Fibroblast of skin of right biceps (primary cell): ENCODE measurements at places on chromosomes 11 and 22.

DNA sequence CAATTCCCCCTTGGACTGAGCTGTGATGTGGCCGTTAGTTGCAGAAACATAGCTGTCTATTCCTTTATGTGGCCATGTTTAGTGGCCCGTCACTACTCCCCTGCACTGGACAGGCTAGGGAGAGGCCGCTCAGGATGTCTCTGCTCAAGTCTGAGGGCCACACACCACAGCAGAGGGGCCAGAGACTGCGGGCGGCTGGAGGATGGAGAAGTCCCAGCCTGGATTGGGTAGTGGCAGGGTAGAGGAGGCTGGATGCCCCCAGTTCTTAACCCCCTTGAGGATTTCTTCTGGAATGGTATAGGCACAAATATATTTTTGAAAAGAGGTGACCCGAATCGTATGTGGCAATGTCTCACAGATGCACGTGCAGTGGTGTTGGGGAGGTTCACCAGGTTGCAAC, 116.4 kb upstream of the B3GAT1 start:
- no peak for DNase-seq

DNA sequence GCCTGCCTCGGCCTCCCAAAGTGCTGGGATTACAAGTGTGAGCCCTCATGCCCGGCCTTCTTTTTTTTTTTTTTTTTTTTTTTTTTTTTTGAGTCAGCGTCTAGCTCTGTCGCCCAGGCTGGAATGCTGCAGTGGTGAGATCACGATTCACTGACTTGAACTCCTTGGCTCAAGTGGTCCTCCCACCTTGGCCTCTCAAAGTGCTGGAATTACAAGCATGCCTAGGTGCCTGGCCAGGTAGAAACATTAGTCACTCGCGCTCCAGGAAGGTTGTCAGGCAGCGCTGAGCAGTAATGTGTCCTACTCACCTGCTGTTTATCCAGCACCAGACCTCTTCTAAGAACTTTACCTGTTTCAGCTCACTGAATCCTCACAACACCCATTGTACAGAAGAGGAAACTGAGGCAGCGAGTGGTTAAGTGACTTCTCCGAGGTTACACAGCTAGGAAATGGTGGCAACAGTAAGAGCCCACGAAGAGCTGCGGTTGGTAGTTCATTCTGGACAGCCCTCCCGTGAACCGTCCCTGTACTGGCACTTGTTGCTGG, 496 bp upstream of the CST6 start:
- DNase-seq = peak; percentile 63

GRCh38 chr11:123484448-123484847, 54.4 kb downstream of the GRAMD1B start:
- no peak for DNase-seq

- peak; percentile 74 for DNase-seq
Measured at GRCh38 chr11:123197711-123198110, 2.7 kb upstream of the CLMP start.

DNA sequence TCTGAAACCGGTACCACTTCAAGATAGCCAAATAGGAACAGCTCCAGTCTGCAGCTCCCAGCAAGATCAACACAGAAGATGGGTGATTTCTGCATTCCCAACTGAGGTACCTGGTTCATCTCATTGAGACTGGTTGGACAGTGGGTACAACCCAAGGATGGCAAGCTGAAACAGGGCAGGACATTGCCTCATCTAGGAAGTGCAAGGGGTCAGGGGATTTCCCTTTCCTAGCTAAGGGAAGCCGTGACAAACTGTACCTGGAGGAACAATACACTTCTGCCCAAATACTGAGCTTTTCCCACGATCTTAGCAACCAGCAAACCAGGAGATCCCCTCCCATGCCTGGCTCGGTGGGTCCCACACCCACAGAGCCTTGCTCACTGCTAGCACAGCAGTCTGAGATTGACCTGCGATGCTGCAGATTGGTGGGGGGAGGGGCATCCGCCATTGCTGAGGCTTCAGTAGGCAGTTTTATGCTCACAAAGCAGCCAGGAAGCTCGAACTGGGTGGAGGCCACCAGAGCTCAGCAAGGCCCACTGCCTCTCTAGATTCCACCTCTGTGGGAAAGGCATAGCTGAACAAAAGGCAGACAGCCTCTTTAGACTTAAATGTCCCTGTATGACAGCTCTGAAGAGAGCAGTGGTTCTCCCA, 59.9 kb upstream of the C11orf58 start:
- DNase-seq = no peak

DNA sequence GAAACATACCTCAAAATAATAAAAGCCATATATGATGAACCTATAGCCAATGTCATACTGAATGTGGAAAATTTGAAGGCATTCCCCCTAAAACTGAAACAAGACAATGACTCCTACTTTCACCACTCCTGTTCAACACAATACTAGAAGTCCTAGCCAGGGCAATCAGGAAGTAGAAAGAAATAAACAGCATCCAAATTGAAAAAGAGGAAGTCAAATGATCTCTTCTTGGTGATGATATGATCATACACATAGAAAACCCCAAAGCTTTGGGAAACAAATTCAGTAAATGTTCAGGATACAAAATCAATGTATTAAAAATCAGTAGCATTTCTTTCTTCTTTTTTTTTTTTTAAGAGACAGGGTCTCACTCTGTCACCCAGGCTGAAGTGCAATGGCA, 109.9 kb downstream of the DLG2 start:
- DNase-seq = no peak

- DNase-seq = no peak
Measured at GRCh38 chr11:79006854-79007253, 432.2 kb upstream of the NARS2 start.

- DNase-seq = peak; percentile 12
Measured at GRCh38 chr11:11807811-11808782, 33.7 kb upstream of the USP47 start.

GRCh38 chr22:39731881-39732555, 161.5 kb downstream of the CACNA1I start:
- DNase-seq = no peak

DNA sequence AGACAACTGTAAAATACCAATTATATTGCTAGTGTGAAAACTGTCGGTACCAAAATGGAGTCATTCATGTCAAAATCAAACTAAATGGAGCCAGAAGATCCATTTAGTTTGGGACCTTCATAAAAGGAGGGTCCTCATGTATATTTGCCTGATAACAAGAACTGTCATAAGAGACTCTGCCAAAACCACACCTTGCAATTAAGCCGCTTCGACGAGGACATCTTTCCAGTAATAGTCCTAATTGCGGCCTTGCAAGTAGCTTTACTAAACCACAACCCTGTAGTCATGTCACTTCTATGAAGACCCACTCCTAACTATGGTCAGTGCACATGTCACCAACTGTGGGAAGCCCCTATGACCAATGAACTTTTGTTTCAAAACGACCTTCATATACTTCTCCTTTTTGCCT, 9.4 kb downstream of the UBQLN3 start:
- no peak for DNase-seq

GRCh38 chr22:20186183-20186870, 35.5 kb upstream of the CCDC188 start:
- peak; percentile 3 for DNase-seq

DNA sequence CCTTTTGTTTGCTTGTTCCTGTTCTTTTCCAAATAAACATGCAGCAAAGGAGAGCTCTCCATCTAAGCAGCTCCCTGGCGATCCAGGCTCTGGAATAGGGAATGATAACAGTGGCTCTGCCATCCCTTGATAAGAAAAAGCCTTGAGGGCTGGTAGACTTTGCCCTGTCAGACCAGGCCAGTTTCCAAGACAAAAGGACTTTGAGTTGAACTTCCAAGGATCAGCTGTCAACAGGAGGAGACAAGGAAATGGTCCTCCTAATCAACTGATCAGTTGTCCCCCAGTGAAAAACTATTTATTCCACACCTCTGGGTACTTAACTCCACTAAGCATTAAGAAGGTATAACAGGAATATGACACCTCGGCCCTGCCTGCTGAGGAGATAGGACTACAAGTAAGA, 127.8 kb downstream of the PARVA start:
- no peak for DNase-seq

GRCh38 chr11:117900121-117900648, 23.7 kb upstream of the FXYD6 start:
- DNase-seq = no peak

DNA sequence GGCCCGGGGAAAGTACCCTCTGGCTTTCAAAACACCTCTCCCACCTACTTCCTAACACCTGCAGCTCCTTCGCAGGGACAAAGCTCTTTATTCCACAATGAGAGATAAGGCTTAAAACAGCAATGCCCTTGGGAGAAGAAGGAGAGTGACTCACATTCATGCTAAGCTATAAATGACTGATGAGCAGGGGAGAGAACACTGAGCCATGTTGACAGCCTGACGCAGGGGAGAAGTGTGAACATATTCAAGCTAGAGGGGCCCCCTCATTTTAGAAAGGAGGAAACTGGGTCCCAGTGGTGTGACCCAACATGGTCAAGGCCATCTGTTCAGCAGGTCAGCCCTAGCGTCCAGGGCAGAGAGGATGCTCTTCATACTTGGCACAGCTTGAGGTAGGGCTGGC, 171.8 kb downstream of the DSCAML1 start:
- no peak for DNase-seq

GRCh38 chr11:36261094-36261493, 28.1 kb downstream of the COMMD9 start:
- no peak for DNase-seq

GRCh38 chr22:47563406-47564157, 801.1 kb downstream of the TBC1D22A start:
- DNase-seq = no peak

DNA sequence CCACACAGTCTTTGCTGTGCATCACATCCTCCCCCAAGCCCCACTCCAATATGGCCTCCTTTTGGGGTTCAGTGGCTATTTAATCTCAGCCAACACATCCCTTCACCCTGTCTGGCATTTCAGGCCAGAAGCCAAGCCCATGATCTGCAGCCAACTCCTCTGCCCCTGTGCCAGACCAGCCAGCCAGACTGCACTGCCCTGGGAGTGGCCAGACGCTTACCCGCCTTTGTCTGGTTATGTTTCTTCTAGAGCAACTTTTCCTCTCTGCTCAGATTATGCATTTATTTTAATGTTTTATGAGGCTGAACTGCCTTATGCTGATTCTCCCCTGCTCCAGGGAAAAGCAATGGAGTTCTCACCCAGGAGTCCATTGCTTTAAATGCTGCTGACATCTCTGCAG, 206.7 kb upstream of the TBCEL start:
- no peak for DNase-seq

- DNase-seq = no peak
Measured at GRCh38 chr11:71491940-71492339, 35.1 kb upstream of the KRTAP5-7 start.

DNA sequence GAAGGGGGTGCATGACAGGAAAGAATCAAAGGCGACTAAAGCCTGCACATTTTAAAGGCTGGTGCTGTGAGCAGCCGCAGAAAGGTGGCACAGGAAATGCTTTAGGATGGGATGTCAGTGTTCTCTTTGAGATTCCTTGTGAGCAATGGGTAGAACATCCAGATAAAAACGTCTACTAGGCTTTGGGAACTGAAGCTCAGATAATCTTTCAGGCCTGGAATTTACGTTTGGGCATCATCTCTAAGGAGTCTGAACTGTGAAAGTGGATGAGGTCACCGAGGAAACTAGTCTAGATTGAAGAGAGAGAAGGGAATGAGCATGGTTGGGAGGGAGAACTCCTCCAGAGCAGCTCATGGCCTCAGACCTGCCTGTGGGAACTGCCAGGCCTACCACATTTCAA, 65.7 kb downstream of the FLI1 start:
- peak; percentile 91 for DNase-seq

- DNase-seq = no peak
Measured at GRCh38 chr11:115251126-115251525, 253.1 kb downstream of the CADM1 start.

- peak; percentile 77 for DNase-seq
Measured at GRCh38 chr11:58616594-58616993, 5.9 kb upstream of the CNTF start.

DNA sequence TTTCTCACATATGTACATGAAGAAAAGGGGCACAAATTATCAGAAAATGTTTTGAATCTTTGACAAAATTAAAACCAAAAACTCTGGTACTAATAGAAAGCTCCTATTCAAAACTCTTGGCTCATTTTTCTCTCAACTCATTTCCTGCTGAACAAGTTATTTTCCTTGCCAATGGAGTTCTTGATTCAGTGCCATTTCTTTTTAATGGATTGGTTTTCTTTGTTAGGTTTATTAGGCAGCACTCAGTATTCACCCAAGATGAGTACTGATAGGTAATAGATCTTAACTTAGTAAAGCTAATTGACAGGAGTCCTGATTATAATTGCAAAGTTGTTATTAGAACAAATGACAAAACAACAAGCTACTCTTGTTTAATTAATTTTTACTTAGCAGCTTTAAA, 279.4 kb upstream of the PDGFD start:
- no peak for DNase-seq

DNA sequence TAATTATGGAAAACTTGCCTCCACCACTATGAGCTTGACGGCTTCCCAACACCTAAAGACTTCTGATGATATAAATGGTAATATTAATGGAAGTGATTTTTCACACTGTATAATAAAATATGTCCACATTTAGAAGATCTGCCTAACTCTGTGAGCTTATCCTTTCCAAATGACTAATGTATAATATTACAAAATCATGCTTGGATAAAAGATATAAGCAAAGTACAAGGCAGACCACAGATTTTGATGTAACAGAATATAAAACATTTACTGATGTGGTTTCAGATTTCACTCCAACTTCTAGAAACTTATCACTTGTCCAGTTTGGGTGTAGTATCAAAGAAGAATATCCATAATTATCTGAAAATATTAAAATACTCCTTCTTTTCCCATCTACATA, 36.9 kb downstream of the GALNT18 start:
- no peak for DNase-seq

DNA sequence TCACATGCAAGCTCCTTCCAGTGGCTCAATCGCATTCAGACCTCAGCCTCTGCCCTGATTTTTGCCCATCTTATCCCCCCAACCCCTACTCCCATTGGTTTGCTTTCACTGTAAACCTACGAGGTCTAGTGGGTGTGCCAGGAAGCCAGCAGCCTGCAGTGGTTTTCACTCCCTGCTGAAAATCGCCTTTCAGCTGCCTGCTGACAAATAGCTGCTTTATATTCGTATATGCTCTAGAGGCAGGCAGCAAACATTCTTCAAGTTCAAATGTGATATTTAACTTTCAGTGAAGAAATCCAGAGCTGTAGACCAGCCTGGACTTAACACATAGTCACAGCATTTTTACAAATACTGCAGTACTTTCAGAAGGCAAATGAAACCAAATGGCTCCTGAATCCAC, 92.8 kb upstream of the APOA1 start:
- peak; percentile 22 for DNase-seq

GRCh38 chr22:46734830-46735453, 3.1 kb downstream of the CERK start:
- DNase-seq = no peak
